Hepatocyte (in vitro differentiated cells): ENCODE measurements at places on chromosomes 1 and 21.
A peak's percentile ranks its signal among the peaks of the same experiment; 100 is the strongest.

DNA sequence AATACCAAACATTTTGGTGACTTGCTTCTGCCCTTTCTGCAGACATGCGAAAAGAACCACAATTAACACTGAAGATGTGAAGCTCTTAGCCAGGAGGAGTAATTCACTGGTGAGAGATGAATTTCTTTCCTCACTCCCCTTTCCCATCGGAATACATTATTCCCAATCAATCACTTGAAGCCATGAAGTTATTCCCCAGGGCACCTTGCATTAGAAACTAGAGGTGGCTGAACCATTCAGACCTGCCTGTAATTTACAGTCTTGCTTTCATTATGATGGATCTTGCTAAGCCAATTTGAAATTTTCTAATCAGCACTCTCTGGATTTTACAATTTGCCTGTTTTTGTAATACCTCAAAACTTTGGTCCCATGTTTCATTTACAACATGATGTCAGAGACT, 9.5 kb upstream of the CORT start:
- DNase-seq: no peak

DNA sequence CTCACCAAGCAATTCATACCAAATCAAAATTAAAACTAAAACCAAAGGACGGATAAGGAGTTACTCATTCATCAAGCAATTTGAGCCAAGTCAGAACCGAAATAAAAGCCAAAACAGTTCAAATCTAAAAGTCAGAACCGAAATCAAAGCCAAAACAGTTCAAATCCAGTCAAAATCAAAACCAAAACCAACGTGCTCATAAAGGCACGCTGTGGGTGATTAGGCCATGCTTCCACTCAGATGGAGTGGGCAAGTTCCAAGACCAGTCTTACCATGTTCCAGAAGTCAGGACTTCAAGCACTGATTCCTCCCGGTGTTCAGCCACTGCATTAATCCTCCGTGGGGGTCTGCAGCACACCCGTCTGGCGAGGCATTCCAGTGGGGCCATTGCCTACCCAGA, 409.3 kb downstream of the TGFB2 start:
- no peak for DNase-seq

- DNase-seq: no peak
These were observed 94.8 kb upstream of the SGIP1 start for GRCh38 chr1:66439031-66439740.

DNA sequence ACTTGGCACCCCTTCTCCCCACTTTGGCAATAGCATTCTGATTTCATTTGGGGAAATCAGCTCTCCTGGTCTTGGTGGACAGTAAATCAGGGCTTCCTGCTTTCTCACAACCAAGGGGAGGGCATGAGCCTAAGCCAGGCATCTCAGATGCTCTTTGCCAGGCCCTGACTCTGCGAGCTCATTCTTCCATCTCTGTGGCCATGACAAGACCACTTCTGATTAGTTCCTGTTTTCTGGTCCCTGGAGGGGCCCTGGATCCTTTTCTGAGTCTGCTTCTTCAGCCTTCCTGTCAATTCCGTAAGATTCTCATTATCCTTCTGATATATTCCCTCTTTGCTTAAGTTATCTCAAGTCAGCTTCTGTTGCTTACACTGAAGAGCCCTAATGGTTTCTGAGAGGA, 210.4 kb downstream of the HIVEP3 start:
- no peak for DNase-seq

DNA sequence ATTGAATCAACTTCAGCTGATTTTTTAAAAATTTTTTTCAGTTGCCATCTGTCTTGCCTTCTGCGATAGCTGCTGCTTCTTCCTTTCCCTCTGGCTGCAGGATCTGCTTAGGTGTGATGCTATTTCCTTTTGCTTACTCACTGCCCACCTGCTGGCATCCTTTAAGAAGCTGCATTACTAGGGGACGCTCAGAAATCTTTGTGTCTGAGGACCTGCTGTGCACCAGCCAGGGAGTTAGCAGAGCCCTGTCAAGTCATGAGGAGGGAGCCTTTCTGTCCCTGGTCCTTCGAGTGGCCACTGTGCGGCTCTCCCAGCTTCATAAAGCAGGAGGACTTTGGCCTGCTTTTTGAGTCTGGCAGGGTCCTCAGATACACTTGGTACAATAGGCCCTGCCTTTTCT, 327.8 kb downstream of the USH2A start:
- DNase-seq: peak; percentile 4

- no peak for DNase-seq
These were observed 6.2 kb downstream of the DAP3 start for GRCh38 chr1:155695072-155695471.

- DNase-seq: no peak
These were observed 68.5 kb upstream of the SDC3 start for GRCh38 chr1:30977105-30977504.

- no peak for DNase-seq
These were observed 173.1 kb downstream of the LMO4 start for GRCh38 chr1:87501738-87502137.

DNA sequence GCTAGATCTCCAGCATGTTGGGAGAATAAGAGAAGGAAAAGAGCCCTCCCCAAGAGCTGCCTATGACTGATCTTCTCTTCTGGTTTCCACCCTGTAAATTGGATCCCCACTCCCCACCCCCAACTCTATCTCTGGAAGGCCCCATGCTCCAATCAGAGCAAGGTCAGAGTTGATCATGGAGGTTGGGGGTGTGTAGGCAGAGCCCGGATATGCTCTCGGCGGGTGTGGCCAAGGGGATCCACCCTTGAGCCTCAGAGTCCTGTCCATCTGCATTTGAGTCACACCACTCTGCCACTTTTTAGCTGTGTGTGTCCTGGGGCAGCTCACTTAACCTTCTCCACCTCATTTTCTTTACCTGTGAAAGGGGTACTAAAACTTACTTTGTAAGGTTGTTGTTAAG, 79.5 kb downstream of the NAV1 start:
- DNase-seq: no peak

- DNase-seq: no peak
These were observed 18.5 kb upstream of the OR10J5 start for GRCh38 chr1:159554261-159554660.

GRCh38 chr1:21906173-21907078, 30.7 kb downstream of the HSPG2 start:
- DNase-seq: peak; percentile 51
